ENCODE measurements at places on chromosomes 5 and 9. TPM values are rescaled to one million over a fixed set of nuclear protein-coding genes. Genes with fewer than 3 reads are reported as not detected.

TAF1L gene
- under 0.01 TPM for total RNA-seq

MUSK gene
- total RNA-seq, result not detected

THBS4 gene
- 1.5 TPM for total RNA-seq

BTNL9 gene
- not detected for total RNA-seq

CMYA5 gene
- total RNA-seq, result 1.5 TPM

TEK gene
- total RNA-seq, result not detected

OR1J2 gene
- not detected for total RNA-seq

PCSK5 gene
- total RNA-seq, result 1.0 TPM

TSLP gene
- total RNA-seq, result not detected

ZBTB6 gene
- 17.6 TPM for total RNA-seq

EIF4E1B gene
- total RNA-seq, result not detected

PFN3 gene
- not detected for total RNA-seq

CNTNAP3B gene
- 6.8 TPM for total RNA-seq

SLC34A3 gene
- total RNA-seq, result not detected

PDGFRB gene
- 0.34 TPM for total RNA-seq

IL31RA gene
- not detected for total RNA-seq

OMD gene
- under 0.01 TPM for total RNA-seq

PTGDS gene
- total RNA-seq, result not detected

SIT1 gene
- total RNA-seq, result not detected

PRUNE2 gene
- total RNA-seq, result 242 TPM

RNF183 gene
- total RNA-seq, result not detected

PRR7 gene
- total RNA-seq, result 33.8 TPM

MIGA2 gene
- total RNA-seq, result 21.8 TPM

TRIM7 gene
- total RNA-seq, result 4.5 TPM

PLPP7 gene
- 10.5 TPM for total RNA-seq

TRIM52 gene
- total RNA-seq, result 6.5 TPM

ATP10B gene
- total RNA-seq, result 28.9 TPM

GARIN3 gene
- total RNA-seq, result not detected

MSX2 gene
- total RNA-seq, result 1.4 TPM

GABBR2 gene
- total RNA-seq, result 5.1 TPM

PIP5K1B gene
- not detected for total RNA-seq

MCC gene
- 124 TPM for total RNA-seq

OXCT1 gene
- total RNA-seq, result 23.1 TPM

ANKRD20A1 gene
- not detected for total RNA-seq

TSSK1B gene
- not detected for total RNA-seq

COL5A1 gene
- total RNA-seq, result 0.69 TPM

ERBIN gene
- total RNA-seq, result 64.9 TPM

SMIM33 gene
- under 0.01 TPM for total RNA-seq

GPR150 gene
- 0.93 TPM for total RNA-seq

SLC25A48 gene
- not detected for total RNA-seq

CCT5 gene
- total RNA-seq, result 718 TPM

SLC36A3 gene
- not detected for total RNA-seq

TMEM215 gene
- total RNA-seq, result under 0.01 TPM

All from melanocyte of skin (primary cell).